Breast epithelium (tissue), 4 donors: ENCODE measurements at places on chromosomes 3 and 15. TPM values are rescaled to one million over a fixed set of nuclear protein-coding genes. Genes with fewer than 3 reads are reported as not detected.

MUSTN1 gene
- 13.0 TPM for total RNA-seq

PLAAT1 gene
- total RNA-seq = 0.66 TPM

- DNase-seq = peak; percentile 72
Measured at GRCh38 chr3:38117748-38118420, 19.0 kb downstream of the ACAA1 start.

SLC22A14 gene
- not detected for total RNA-seq
